Astrocyte of the cerebellum (primary cell): ENCODE measurements at places on chromosomes 5 and 9.

- DNase-seq: peak; percentile 80
These were observed 140.9 kb downstream of the NR3C1 start for GRCh38 chr5:143262393-143263174.

DNA sequence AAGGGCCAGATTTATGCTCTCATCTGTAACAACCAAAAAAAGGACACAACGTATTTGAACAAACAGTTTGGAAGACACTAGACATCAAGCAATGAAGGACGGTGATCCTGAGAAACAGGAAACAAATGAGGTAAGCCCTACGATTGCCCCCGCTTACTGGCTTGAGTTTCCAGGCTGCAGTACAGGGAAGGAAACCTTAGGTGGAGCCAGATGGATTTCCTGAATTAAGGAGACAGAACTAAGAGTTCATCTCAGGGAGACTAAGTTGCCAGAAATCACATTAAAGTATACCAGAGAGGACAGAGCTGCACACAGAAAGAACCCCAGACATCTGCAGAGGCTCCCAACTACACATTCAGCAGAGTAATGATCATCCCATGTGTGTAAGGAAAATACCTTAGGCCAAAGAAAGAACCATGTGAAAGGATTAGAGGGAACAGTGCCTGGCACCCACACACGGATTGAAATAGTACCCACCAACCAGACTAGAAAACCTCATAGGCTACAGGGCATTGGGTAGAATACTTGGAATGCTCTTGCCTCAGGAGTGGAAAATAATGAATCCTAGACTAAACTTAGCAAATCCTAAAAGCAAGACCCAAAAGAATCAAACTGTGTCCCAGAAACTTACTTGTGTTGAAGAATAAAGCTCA, 99.3 kb upstream of the NIPBL start:
- DNase-seq: no peak

- no peak for DNase-seq
These were observed 67.9 kb downstream of the OSMR start for GRCh38 chr5:38913714-38914113.

- peak; percentile 44 for DNase-seq
These were observed 469.5 kb downstream of the MAN2A1 start for GRCh38 chr5:110159202-110159601.

DNA sequence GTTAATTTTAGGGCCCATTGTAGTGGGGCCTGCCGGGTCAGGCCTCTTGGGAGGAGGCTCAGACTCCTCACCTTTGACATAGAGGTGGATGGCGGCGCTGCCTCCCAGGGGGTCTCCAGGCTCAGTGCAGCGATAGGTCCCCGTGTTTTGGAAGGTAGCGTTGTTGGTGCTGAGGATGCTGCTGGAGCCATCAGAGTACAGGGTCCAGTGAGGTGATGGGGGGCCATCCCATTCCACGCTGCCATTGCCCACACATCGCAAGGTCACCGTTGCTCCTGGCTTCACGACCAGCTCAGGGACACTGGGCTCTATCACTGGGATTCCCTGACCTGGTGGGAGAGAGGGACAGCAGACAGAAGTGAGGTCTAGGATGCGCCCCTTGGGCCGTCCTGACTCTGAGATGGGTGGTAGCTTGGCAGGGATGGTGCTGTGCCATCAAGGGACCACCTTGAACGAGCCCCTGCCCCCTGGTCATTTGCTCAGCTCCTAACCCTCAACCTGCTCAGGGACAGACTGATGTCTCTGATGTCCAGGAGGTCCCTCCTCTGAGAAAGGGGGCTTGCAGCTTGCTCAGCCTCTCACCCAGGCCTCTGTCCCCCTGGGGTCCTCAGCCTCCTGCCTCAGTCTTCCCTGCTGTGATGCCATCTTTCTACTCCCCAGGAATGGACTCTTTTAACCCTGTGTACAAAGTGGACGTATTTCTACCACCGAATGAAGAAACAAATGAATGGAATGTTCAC, 5.5 kb downstream of the CSF1R start:
- DNase-seq: no peak

- DNase-seq: no peak
These were observed 393.3 kb downstream of the KIF4B start for GRCh38 chr5:155406815-155407214.
